ENCODE measurements at places on chromosomes 1 and 21. TPM values are rescaled to one million over a fixed set of nuclear protein-coding genes. Genes with fewer than 3 reads are reported as not detected.

The A3GALT2 gene
- total RNA-seq, result not detected

The TCHHL1 gene
- not detected for total RNA-seq

The HSD3B2 gene
- not detected for total RNA-seq

The FRRS1 gene
- total RNA-seq, result 2.3 TPM

The TMCC2 gene
- total RNA-seq, result 3.0 TPM

The SDC3 gene
- total RNA-seq, result 10.8 TPM

The PTPN14 gene
- 5.5 TPM for total RNA-seq

The NBPF10 gene
- 0.49 TPM for total RNA-seq

The RGS13 gene
- not detected for total RNA-seq

The CFAP57 gene
- 0.26 TPM for total RNA-seq
